Activated CD4-positive, alpha-beta T cell treated with anti-CD3 and anti-CD28 coated beads, Interleukin-10, Interleukin-2, amounts not matched to agents 100 ng/mL and 50 ng/mL, durations not matched to agents 16 hours and 8 hours (primary cell): ENCODE measurements at places on chromosomes 16 and 17.

- DNase-seq, result no peak
Measured at GRCh38 chr16:19315889-19316433, 30.4 kb downstream of the CLEC19A start.

- DNase-seq, result peak; percentile 35
Measured at GRCh38 chr16:84751241-84751640, 51.4 kb downstream of the USP10 start.

DNA sequence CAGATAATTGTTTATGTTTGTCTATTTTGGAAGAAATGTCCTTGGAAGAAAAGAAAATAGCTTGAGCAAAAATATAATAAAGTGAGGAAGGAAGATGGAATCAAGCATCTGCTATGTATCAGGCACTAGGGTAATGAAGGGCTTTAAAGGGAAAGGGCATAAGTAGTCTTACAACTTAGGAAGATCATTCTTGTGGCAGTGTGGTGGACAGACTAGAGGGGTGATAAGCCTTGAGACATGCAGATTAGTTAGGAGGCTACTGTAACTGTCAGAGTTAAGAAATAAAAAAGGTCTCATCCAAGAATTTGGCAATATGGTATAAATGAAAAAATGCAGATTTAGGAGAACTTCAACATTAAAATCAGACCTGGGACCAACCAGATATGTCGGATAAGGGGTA lies 14.9 kb downstream of the FAM222B start:
- no peak for DNase-seq

GRCh38 chr16:63614429-63614828 lies 1507.4 kb downstream of the CDH11 start:
- no peak for DNase-seq

DNA sequence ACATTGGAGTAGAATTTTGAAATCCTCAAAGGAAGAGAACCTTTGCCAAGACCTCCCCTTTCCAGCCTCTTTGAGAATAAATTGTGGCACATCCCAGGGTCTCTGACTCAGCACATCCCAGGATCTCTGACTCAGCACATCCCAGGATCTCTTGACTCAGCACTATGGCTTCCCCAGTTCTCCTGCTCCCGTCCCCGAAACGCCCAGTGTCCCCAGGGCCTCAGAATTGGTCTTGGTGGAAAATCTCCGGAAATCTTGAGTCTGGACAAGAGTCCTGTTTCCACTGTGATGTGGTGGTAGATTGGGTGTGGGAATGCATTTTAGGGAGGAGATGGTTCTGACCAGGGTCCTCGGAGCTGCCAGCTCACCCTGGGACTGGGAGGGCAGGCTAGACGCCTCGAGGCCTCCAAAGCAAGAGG lies 19.2 kb downstream of the PLXDC1 start:
- no peak for DNase-seq

DNA sequence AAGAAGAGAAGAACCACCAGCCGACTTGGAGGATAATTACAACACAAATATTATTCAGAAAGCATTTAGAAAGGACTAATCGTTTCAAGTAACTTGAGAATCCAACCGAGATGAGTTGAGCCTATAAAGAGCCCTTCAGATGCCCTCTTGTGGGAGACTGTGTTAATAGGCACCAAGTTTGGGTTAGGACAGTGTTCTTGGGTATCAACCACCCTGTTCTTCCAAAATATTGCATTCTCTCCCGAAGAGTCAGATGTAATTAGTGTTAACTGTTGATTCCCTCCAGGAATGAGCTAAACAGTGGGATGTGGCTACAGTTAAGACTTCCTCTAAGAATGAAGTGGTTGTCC lies 87.8 kb upstream of the NOL11 start:
- peak; percentile 12 for DNase-seq

DNA sequence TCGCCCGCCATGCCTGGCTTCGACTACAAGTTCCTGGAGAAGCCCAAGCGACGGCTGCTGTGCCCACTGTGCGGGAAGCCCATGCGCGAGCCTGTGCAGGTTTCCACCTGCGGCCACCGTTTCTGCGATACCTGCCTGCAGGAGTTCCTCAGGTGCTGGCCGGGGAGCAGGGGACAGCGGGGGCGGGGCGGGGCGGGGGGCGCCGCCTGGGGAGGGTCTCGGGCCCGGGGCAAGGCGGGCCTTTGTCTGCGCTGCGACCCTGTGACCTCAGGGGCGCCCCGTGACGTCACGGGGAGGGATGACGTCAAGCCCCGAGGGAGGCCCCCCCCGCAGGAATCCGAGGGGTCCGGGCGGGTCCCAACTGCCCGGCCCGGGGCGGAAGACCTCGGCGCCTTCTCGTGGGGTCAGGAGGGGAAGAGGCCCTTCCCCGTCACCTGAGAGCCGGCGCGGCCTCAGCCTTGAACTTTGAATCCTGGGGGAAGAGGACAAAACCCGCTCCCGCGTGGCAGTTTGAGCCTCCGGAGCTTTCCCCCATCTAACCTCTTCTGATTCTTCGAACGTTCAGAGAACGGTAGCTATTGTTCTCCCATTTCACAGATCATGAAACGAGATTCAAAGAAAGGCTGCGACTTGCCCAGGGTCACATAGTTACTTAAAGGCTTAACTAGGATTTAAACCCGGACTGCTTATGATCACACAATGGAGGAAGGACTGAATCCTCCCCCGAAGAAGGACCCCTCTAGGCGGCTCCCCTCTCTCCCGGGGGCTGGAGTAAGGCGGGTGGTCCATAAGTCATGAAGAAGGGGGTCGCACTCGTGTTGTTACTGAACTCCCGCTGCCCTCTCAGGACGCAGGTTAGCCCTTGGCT lies 527 bp downstream of the TRAF4 start:
- peak; percentile 79 for DNase-seq

DNA sequence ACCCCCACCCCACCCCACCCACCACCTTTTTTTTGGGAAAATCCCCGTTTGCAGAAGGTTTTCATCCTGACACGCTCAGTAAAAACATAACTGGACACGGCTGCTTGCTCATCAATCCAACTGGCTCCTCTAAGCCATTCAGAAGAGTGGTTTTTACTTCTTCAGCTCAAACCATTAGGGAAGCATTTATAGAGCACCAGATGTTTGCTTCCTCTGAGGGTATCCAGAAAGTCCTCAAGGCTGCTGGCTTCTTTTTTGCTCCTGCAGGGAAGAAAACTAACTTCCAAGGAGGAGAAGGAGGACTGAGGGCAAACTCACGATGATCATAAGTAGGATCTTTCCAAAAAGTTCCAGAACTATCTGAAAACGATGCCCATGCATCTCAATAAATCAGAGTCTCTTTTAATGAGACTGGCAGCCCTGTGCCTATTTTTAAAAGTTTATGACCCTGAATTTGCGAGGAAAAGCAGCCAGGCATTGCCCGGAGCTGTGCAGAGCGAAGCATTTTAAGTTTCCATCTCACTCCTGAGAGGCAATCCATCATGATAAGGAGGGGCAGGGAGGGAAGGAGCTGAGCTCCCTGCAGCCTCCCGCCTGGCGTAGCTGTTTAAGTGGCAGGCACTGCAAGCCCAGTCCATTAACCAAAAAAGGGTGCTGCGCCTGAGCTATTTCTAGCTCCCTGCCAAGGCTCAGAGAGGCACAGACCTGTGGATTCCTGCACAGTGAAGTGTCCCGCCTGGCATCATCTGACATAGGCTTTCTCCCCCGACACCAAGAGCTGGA lies 146.3 kb upstream of the FOXF1 start:
- no peak for DNase-seq

DNA sequence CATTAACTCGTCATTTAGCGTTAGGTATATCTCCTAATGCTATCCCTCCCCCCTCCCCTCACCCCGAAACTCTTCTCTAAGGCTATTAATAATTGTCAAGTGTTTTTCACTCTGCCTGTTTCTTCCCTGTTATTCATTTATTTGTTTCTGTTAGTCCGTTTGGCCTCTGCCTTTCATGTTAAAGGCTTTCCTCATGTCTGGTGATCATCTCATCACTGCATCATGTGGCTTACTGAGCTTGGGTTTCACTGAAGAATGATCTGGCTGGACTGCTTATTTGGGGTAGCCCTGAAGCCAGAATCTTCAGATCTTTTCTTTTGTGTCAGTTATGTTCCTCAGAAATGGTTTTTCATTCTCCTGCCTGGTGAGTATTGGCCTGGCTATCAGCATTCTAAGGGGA lies 9.5 kb downstream of the UTP4 start:
- no peak for DNase-seq

DNA sequence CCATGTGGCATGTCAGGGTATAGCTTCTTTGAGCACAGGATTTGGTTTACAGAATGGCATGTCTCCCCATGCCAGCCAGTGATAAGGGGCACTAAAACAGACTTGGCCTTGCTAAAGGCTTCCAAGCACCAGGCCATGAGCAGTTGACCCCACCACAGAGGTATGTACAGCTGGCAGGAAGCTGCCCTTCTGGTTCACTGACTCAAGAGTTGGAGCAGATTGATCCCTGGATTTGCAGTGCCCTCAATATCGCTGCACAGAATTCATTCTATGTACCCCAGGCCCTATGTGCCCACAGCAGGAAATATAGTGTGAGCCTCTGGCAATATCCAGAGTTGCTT lies 24.3 kb downstream of the HLF start:
- no peak for DNase-seq

DNA sequence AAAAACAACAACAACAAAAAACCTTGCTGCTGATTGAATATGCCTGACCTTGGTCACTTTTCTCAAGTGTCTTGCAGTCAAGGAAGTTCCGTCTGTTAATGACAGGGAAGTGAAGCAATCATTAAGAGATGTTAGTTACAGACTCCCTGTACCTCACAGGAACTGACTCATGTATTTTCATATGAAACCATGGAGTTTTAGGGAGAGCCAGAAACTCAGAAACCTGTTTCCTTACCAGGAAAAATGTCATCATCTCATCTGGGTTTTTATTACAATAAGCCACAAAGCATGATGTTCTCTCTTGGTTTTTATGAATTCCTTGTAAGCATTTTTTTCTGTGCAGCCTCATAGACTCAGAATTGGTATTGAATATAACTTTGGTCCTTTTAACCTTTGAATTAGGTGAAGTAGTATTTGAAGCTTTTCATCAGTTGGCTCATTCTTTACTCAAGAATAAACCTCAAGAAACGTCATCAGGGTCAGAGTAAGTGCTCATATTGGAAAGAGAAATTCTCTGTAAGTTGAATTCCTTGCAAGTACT lies 10.3 kb downstream of the LYRM1 start:
- DNase-seq, result peak; percentile 71

DNA sequence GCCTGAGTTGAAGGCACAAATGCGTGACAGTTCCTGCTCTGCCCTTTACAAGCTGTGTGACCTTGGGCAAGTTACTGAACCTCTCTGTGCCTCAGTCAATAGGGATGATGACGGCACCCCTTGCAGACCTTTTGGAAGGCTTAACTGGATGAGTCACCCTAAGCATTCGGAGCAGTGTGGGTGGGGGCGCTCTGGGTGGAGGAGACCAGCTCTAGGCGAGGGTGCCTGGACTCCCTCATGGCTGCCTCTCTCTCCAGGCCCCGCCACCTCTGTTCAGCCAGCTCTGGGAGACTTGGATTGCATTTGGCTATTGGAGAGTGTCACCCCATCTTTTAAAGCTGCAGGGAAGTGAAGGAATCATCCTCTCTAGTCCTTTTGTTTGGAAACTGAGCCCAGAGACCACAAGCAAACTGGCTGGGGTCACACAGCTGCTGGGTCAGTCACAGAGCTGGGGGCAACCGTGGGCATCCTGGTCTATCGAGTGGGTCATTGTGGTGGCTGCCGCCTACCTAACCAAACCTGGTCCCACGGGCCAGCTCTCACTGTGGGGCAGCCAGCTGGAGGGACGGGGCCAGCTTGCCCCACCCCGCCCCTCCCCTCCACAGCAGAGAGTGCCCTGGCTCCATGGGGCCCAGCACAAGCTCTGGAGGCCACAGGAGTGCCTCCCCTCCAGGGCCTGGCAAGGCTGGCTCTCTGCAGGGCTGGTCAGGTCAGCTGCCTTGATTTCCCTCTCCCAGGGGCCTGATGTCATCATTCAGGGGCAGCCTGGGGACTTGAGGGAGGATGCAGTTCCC lies 20.2 kb upstream of the GSE1 start:
- DNase-seq, result no peak

DNA sequence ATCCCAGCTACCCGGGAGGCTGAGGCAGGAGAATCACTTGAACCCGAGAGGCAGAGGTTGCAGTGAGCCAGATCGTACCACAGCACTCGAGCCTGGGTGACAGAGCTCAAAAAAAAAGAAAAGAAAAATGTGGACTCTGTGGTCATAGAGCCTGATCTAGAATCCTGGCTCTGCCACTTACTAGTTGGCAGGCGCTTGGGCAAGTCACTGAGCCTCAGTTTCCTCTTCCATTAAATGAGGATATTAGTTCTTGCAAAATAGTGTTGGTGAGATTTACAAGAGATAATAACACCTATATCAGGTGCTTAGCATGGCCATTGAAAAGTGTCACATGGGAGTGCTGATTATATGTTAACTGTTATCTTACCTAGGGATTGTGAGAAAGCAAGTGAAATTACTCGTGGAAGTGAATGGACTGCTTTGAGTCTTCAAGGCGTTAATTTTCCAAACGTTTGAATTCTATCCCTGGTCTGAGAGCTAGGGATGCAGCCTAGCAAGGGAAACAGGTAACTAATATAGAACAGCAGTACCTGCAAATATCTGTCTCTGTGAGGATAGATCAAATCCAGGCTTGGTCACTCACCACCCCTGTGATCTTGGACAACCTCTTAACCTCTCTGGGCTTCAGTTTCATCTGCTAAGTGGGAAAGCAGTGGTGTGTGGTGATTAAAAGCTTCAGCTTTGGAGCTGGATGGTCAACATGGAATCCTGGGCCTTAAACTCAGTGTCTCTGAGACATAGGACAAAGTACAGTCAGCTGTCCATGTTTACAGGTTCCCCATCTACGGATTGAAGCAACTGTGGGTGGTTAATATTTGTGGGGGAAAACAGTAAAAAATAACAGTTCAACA lies 953 bp upstream of the NSMCE1 start:
- DNase-seq, result no peak

GRCh38 chr16:71464231-71464630 lies 2.2 kb upstream of the ZNF23 start:
- DNase-seq, result no peak

DNA sequence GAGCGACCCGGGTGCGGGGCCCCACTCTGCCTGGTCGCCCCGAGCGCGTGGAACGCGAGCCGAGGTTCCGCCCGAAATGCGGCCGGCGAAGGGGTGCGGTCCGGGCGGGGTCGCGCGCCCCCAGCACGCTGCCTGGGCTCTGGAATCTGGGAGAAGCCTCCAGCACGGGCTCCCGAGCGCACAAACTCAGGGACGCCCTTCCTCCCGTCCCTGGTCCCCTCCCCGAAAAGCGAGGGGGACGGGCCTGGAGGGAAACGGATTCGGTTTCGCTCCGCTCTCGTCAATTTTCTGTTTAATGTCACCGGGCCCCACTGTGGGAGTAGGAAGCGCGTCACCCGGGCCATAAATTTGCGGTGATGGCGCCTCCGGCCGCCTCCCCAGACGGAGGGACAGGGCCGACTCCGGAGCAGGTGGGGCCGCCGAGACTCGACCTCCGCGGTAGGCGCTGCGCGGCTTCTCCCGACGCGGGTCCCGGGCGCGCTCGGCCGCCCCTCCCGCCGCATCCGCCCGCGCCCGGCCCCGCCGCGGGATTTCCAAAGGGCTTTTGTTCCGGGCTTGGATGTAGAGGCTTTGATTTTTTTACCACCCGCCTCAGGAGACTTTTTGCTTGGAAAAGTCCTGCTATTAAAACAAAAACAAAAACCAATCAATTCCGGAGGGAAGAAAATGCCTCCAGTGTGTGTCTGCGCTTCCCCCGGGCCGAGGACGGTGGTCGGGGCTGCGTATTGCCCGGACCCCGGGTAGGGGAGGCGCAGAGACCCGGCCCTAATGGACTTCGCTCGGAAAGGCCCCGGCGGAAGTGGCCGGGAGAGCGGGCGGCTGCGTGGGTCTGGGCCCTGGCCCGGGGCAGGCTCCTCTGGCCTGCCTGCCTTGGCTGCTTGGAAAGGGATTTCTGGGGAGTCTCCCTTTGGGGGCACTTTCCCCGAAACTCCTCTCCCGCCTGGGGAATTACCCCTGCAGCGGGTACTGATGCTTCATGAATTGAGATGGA lies 7.9 kb upstream of the BAHCC1 start:
- DNase-seq, result peak; percentile 16

GRCh38 chr17:76388966-76389888 lies 4.8 kb downstream of the SPHK1 start:
- no peak for DNase-seq
